ENCODE measurements at places on chromosomes 12 and 14.
A peak's percentile ranks its signal among the peaks of the same experiment; 100 is the strongest.

- DNase-seq = no peak
Observed at GRCh38 chr12:1776170-1776921, 44.0 kb upstream of the LRTM2 start.

GRCh38 chr12:2581293-2582045, 213.3 kb upstream of the FKBP4 start:
- DNase-seq = no peak

- no peak for DNase-seq
Observed at GRCh38 chr14:88616697-88617096, 53.9 kb downstream of the ZC3H14 start.

- DNase-seq = no peak
Observed at GRCh38 chr14:29075761-29076160, 309.2 kb downstream of the FOXG1 start.

GRCh38 chr14:100221533-100222223, 17.3 kb upstream of the YY1 start:
- peak; percentile 57 for DNase-seq

- DNase-seq = no peak
Observed at GRCh38 chr14:50099335-50099734, 17.0 kb downstream of the VCPKMT start.

DNA sequence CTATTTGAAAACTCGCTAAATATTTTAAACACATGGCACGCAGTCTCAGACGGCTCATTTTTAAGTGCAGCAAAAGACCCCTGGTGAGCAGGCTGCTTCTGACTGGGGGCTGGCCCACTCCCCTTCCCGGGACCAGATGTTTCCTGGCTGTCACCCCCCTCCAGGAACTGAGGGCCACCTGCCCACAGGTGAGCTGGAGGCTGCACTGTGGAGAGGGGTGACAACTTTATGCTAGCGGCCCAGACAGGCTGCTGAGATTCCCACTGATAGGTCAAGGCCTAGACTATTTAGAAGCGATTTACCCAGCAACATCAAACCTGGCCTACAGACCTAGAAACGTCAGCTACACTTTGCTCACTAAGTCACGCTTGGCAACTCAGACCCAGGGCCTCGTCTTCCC, 92.1 kb downstream of the BCL11B start:
- no peak for DNase-seq

DNA sequence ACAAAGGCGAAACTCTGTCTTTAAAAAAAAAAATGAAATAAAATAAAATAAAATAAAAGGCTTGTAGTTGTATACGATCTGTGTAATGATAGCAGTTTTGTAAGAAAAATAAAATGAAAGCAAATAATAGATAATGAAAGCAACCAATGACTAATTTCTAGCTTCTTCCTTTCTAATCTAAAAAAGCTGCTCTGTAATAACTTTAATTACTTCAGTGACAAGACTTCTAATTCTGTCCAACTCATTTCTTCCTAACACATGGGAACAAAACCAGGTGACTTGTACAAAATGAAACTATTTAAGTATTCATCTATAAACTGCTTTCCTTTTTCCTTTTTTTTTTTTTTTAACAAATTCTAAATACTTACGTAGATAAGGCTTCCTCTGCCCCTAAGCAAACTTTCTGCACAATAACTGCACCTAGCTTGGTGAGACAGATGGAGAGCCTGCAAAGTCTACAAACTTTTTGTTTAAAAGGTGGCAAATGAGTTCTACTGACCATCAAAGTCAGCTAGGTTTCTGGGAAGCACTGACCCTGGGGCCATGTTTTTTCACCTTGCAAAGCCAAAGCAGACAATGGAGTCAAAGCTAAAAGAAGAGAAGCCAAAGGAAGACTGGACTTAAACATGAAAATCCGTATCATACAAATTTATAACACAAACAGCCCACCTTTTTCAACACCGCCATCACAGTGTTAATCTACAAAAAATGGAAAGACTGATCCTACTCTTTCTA, 28.2 kb downstream of the DENND5B start:
- no peak for DNase-seq

DNA sequence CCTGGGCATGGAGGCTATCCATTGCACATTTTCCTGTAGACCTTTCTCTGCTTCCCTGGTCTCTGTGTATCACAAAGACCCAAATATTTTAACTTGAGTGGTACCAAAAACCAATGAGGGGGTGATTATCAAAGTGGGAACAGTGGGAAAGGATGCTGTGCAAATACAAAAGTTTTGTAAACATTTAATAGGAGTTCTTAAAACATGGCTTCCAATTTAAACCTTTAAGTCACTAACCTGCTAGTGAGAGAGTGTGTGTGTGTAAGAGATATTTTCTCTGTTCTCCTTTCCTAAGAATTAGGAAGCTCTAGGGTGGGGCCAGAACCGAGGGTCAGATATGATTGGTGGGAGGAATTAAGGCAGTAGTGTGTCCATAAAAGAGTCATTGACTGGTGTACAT, 64.5 kb upstream of the ARHGAP5 start:
- no peak for DNase-seq

GRCh38 chr12:24025153-24025798, 75.8 kb upstream of the SOX5 start:
- no peak for DNase-seq

DNA sequence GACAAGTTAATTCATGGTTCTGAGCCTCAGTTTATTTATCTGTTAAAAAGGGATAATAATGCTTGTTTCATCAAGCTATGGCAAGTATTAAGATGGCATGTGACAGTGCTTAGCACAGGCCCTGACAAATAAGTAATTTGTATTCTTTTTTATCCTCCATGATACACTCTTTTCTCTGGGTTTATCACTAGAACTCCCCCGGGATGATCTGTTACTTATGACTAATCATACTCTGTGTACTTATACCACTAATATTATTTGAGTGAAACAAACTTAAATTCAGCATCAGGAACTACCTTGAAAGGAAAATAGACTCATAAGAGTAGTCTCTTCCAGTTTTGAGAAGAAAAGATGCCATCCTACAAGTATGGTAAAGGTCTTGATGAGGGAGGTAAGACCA, 283.8 kb downstream of the PAWR start:
- no peak for DNase-seq

GRCh38 chr14:58824106-58824505, 186.3 kb downstream of the DACT1 start:
- DNase-seq = no peak

GRCh38 chr14:89773151-89773550, 181.4 kb downstream of the EFCAB11 start:
- DNase-seq = no peak
